ENCODE measurements at places on chromosomes 5 and 9.

GRCh38 chr9:126225611-126226609 lies 100.7 kb upstream of the MVB12B start:
- DNase-seq, result no peak

GRCh38 chr5:133480366-133480765 lies 132.0 kb downstream of the FSTL4 start:
- no peak for DNase-seq

- DNase-seq, result no peak
Measured at GRCh38 chr5:154466147-154466546, 11.9 kb downstream of the HAND1 start.

GRCh38 chr5:96244696-96245095 lies 188.4 kb downstream of the PCSK1 start:
- DNase-seq, result no peak

DNA sequence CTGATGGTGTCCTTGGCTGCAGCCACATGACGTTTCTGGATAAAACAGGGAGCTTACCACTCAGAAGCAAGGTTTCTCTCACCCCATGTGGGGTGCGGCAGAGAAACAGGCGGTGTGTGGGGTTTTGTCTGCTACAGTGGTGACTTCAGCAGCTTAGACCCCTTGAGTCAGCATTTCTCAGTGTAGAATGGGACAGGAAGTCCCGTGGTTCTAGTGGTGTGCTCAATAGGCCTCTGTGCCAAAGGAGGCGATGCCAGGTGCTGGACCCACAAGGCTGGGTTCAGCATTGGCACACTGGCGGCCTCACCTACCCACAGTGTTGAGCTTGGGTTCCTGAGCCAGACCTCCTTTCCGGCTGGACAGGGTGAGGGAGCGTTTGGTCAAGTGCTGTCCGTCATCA lies 125.2 kb upstream of the SMIM23 start:
- no peak for DNase-seq

DNA sequence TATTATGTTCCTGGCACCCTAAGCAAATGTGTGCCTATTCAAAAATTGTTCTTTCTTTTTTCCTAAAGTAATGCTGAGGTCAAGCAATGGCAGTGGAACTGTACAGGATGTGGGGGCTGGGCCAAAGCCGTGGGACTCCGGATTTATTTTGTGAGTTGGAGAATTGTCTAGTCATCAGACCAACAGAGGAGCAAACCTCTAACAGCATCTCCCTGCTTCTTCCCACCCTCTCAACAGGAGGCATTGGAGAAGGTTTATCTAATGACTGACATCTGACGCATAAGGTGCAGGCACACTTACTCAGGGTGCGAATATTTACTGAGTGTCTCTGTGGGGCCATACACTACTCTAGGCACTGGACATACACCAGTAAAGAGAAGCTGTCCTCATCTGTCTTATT lies 38.6 kb downstream of the MARCHF11 start:
- no peak for DNase-seq

DNA sequence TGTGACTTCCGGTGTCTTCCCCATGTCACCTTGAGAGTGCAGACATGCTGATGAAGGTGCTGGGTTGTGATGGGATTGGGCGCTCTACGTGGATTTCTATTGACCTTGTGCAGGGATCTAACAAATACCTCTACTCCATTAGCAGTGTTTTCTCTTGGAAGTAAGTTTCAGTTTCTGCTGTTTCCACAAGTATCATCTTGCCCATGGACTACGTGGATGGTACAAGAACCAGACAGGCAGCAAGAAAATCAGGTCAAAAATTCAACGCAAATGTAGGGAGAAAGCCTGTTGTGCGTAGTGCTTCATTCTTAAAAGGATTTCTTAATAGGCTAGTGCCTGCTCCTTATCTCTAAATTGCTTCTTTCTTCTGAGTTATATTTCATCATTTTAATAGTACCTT lies 60.8 kb downstream of the AOPEP start:
- DNase-seq, result no peak

DNA sequence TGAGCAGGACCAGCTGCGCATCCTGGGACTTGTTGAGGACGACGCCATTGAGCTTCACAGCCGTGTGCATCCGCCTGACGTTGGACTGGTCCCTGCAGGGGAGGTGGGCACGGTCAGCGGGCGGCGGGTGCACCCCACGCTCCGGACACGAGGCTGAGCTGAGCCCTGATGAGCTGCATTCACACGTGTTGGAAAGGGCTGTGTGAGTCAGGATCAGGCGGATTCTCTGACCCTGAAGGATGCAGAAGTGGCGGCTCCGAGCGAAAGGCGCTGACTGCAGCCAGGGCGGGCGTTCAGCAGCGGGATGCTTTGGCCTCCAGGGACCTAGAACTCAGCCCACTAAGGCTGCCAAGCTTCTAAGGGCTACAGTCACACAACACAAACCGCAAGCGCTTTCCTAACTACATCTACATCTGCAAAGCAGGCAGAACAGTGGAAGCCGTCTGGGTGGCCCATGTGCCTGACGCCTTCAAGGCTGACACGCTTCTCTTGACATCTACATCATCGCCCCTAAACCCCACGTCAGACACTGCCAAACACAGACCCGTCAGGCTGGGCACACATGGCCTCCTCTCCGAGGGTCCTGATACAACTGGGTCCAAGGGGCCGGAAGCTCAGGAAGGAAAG lies 44.9 kb downstream of the NKD2 start:
- DNase-seq, result no peak

- DNase-seq, result no peak
Measured at GRCh38 chr5:168303393-168304025, 12.1 kb downstream of the WWC1 start.

GRCh38 chr9:122020398-122020797 lies 72.7 kb downstream of the TTLL11 start:
- no peak for DNase-seq

GRCh38 chr5:122653087-122654017 lies 121.5 kb upstream of the SNX2 start:
- DNase-seq, result no peak

- DNase-seq, result no peak
Measured at GRCh38 chr5:159049844-159050315, 49.8 kb downstream of the EBF1 start.

- no peak for DNase-seq
Measured at GRCh38 chr9:72382405-72382804, 17.4 kb upstream of the ZFAND5 start.

DNA sequence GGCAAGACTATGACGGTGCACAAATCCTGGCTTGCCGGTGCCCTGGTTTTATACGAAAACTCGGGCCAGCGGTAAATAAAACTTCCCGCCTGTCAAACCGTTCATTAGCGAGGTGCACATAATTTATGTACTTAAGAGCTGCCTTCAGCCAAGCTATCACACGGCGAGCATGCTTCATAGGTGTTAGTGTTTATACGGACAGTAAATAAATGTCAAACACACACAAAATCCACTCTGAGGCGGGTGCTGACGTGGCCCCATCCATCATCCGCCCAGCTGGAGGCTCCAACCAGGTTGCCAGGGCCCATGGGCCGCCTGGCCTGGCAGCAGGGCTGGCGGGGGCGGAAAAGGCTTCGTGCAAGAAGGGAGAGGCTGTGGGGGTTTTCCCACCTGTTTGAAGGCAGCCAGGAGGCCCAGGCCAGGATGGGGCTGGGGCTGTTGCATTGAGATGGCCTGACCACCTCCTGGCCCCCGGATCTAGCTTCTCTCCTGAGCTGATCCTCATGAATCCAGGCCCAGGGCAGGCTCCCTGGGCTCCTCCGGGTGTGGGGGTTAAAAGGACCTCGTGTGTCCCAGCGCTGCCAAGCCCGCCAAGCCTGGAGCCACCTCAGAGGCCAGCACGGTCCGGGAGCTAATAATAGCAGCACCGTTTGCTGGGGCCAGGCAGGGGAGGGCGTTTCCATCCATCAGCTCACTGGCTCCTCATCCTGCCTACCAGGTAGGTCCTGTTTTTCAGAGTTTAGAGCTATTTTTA lies 43.2 kb downstream of the BARX1 start:
- DNase-seq, result no peak

DNA sequence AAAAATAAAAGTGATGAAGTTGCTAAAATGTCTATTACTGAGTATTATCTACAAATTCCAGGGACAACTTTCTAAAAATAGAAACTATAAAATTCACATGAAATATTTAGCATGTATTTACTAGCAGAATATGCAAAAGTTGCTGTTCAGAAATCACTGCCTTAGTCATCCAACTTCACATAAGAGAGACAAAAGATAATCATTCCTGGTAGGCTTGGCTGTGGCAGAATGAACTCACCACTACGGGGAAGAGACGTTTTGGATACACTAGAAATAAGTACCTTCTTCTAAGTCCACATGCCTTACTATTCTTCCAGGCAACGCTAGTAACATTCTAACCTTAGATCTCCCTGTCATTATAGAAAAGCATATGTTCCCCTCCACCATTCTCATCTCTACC lies 272.2 kb downstream of the BNC2 start:
- DNase-seq, result no peak

GRCh38 chr9:88530051-88530450 lies 4.9 kb upstream of the NXNL2 start:
- DNase-seq, result no peak
